ENCODE measurements at places on chromosomes 16 and 17.

DNA sequence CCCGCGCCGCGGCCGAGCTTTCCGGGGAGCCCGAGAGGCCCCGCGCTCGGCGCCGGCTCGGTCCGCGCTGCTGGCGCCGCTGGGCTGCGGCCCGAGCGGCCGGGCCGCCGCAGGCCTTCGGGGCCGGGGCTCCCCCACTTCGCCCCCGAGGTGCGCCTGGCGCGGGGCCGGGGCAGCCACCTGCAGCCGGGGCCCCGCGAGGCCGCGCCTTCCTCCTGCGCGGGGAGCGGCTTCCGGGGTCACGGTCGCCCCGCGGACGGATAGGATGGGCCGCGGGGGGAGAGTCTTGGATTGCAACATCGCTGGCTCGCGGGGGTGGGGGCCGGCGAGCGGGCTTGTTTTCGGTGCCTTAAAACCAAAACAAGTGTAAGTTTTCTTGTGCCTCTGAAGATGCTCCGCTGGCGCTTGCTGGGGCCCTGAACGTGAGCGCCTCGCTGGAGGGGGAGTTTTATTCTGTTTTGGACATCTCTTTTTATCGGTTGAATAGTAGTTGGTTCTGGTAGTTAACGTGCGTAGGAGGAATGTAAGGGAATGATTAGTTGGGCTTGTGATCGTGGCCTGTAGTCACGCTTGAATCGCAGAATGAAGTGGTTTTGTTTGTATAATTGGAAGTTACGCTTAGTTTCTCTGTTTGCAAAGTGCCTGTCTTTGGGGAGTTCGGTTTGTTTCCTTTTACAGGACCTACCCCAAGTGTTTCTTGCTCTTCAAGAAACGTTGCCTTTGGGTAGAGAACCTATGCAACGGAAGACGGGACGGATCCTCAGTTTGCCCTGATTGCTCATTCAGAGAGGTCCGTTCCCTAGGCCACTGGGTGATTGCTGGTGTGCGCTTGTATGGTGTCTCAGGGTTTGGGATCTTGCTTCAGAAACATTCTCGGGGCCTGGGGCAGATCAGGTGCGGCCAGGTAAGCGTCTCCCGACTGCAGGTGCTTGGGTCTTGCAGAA is 724 bp downstream of the UBE2I start:
- DNase-seq, result no peak

DNA sequence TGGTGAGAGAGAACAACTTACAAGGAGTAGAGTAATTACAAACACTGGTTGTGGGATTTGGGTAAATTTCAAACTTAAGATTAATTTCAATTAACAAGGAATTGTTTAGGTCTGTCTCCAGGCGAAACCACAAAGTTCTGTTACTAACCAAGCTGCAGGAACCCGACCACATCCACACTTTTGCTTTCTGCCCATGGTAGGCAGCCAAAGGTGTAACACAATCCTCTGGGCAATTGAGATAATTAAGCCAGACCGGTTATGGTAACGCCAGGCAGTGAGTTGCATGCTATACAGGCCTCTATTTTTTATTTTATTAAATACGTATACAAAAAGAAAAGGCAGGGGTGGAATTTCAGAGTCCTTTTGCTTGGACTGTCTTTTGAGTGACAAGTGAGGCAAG is 12.0 kb downstream of the KCNJ2 start:
- DNase-seq, result no peak

- no peak for DNase-seq
Measured at GRCh38 chr17:78325076-78325687, 34.7 kb downstream of the SOCS3 start.

DNA sequence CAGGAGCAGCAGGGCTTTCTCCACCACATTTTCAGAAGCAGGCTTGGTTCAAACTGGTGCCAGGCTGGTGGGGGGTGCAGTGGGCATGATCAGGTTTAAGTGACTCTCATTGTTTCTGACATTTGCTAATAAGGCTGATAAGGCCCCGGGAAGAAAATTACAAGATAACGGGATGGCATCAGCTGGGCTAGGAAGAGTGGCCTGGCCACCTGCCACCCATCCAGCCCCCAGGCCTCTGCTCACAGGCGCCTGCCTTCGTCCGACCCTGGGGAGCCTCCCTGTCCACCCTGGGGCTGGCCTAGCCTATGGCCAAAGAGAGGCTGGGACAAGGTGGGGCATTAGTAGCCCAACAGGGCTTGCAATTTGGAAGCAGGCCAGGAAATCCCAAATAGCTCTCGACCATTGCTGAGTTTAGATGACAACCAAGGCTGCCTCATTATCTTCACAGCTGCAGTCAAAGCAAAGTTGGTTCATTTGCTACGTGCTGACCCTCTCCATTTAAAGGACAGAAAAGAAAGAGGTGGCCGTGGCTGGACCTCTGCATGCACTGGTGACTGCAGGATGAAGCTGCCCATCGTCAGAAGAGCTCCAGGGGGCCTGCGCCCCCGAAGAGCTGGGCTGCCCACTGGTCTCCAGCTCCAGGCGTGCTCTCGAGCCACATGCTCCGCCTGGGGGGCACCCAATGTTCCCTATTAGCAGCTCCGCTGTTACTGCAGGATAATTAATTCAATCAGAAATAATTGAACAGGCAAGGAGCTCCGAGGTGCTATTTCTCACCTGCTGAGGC is 44.9 kb downstream of the PEMT start:
- no peak for DNase-seq

DNA sequence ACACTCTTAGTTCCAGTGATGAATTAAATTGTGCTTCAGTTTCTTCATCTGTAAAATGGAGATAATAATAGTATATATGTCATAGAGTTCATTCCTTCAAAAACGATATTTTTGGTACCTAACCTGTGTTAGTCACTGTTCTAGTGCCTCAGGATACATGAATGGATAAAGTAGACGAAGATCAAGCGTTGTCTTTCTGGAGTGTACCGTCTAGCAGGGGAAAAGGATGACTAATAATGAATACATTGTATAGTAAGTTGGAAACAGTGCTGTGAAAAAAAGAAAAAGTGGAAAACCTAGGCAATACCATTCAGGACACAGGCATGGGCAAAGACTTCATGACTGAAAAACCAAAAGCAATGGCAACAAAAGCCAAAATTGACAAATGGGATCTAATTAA is 8.6 kb downstream of the KRT10 start:
- DNase-seq, result no peak

- DNase-seq, result no peak
Measured at GRCh38 chr17:79495665-79496064, 115.2 kb downstream of the RBFOX3 start.

DNA sequence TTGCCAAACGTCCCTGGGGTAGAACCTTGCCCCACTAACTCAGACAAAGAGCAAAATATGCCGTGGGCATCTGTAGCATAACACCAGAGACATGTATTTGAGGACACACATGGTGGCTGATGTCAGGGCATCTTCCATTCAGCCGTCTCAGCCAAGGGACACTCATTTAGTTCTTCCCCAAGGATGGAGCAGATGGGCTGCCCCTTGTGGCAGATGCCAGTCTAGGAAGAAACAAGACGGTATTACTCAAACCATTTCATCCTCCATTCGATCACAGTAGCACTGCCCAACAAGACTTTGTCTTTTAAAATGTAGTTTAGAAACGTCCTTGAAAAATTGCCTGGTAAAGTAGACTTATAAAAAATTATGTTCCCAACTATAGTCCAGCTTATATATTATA is 937.6 kb upstream of the EEF2KMT start:
- peak; percentile 33 for DNase-seq

- DNase-seq, result no peak
Measured at GRCh38 chr17:10045871-10046658, 141.0 kb upstream of the RCVRN start.

DNA sequence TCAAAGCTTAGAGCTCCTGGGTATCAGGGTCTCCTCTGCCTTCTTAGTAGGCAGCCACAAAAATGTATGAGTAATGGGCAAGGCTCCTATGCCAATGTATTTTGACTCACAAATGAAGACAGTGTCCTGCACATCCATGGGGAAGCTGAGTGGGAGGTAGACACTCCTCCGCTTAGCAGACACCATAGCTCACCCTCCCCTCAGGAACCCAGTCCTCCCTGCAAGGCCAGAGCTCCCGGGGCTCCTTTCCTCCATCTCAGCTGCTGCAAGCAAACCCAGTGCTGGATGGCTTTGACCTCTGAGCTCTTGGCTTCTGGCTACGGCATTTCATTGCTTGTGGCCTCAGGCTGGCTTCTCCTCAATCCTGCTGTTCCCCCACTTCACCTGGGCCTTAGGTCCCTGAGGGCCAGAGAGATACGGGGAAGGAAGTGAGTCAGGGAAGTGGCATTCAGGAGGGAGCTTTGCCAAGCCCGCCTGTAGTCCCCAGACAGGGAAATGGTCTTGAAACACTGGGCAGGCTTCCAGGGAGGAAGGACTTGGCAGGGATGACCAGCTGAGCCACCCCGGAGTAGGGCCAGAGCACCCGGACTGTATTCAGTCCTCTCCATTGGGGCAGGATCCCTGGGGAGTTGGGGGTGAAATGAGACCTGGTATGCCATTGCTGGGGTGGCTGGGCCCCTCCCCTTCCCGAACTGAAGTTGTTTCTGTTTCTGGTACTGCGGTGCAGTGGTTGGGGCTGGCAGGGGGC is 4.5 kb downstream of the ABCC3 start:
- DNase-seq, result no peak
